Epithelial cell of esophagus (primary cell): ENCODE measurements at places on chromosomes 2 and 18.
A peak's percentile ranks its signal among the peaks of the same experiment; 100 is the strongest.

GRCh38 chr2:10557506-10558265 lies 109.6 kb upstream of the ODC1 start:
- DNase-seq, result no peak

- peak; percentile 59 for DNase-seq
These were observed 20.4 kb downstream of the GPD2 start for GRCh38 chr2:156456616-156457015.

DNA sequence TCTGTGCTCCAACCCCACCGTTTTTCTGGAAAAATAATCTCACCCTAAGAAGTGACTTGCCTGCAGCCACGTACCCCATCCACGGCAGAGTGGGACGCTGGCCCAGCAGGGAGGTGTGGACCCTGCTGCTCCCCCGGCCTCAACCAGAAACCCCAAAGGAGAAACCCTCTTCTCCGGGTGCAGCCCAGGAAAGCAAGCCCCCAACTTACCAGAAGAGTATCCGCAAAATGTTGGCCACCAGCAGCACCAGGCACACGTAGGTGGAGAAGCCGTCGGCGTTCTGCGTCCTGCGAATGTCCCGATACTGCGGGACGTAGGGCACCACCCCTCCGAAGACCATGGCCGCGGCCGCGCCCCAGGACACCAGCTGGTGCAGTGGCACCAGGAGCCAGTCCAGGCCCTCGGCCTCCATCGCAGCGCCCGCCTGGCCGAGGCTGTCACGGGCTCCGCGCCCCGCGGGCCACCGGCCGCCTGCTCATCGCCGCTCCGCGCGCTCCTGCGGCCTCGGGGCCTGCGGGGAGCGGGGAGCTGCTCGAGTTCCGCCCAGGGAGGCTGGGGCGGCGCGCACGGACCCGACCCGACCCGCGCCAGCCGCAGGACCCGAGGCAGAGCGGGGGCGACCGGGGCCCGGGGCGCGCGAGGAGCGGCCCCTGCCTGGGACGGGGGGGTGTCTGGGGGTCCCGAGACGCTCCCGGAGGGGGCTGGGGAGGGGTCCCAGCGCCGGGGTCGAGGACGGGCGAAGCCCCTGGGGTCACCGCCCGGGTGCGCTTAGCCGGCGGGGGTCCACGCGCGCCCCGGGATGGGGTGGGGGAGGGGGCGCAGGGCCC lies 725 bp downstream of the SLC66A2 start:
- DNase-seq, result peak; percentile 31

DNA sequence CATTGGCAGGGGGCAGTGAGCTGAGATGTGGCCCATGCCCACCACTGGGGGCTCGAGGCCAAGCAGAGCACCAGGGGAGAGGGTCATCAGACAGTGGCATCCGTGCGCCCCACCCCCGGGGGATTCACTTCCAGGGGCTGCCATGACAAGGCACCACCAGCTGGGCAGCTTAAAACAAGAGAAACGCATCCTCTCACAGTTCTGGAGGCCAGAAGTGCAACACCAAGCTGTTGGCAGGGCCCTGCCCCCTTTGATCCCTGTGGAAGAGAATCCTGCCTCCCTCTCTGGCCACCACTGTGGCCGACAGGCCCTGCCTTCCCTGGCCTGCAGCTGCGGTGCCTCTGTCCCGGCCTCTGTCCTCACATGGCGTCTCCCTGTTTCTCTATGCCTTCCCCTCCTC lies 187.7 kb upstream of the ID2 start:
- no peak for DNase-seq

DNA sequence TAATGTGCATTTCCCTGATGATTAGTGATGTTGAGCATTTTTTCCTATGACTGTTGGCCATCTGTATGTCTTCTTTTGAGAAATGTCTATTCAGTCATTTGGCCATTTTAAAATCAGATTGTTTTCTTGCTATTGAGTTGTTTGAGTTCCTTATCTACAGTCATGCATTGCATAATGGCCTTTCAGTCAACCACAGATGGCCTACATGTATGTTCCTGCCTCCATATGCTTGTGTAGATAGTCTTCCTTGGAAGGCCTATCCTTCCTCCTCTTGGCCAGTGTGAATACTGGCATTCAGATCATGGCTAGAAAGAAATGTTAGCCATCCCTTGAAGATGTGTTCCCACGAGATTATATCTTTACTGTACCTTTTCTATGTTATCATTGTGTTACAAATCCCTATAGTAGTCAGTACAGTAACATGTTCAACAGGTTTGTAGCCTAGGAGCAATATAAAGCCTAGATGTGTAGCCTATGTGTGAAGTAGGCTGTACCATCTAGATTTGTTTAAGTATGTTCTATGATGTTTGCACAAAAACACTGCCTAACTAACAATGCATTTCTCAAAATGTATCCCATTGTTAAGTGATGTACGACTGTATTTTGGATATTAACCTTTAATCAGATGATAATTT lies 65.6 kb upstream of the CD302 start:
- peak; percentile 11 for DNase-seq

- DNase-seq, result no peak
These were observed 73.7 kb downstream of the GREB1L start for GRCh38 chr18:21315741-21316197.

- DNase-seq, result no peak
These were observed 25.7 kb downstream of the CYP27C1 start for GRCh38 chr2:127194447-127194846.

GRCh38 chr2:190214426-190215194 lies 105.0 kb downstream of the HIBCH start:
- no peak for DNase-seq

GRCh38 chr2:112997151-112997550 lies 8.1 kb upstream of the IL36A start:
- no peak for DNase-seq

DNA sequence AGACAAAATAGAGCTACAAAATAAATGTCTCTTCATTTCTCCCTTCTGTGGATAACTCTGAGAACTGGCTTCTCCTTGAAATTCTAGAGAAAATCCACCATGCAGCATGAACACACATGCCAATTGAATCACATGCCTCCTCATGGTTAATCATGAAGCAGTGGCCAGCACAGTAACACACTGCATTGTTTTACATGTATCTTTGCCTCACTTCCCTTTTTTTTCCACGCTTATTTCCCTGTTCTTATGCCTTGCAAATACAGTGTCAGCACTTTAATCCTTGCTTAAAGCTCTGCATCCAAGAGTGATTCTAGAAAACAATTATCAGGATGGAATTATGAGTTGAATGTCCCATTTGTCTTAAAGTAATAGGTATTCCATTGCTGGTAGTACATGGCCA lies 50.3 kb upstream of the ZBTB7C start:
- no peak for DNase-seq

- DNase-seq, result peak; percentile 34
These were observed at the start of gene RNF152 for GRCh38 chr18:61892683-61893308. Gene RNF152 (minus strand): TSS chr18:61893007. CDS start chr18:61816463, 76,544 bp downstream.

DNA sequence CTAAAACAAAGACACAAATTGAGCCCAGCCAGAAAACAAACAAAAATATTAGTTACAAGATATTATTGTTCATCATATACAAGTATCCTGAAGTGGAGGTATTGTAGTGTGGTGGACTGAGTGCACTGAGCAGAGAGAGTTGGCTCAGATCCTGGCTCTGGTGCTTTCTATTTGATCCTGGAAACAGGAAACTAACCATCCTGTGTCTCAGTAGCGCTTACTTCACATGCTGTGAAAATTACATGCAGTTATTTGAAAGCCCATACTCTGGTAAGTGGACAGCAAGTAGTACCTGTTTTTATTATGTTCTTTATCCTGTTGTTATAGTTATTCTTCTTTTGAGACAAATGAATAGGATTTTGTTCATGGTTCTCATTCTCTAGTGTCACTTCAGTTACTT lies 84.3 kb upstream of the CRIM1 start:
- no peak for DNase-seq

GRCh38 chr2:126921066-126921465 lies 22.4 kb downstream of the TEX51 start:
- no peak for DNase-seq

DNA sequence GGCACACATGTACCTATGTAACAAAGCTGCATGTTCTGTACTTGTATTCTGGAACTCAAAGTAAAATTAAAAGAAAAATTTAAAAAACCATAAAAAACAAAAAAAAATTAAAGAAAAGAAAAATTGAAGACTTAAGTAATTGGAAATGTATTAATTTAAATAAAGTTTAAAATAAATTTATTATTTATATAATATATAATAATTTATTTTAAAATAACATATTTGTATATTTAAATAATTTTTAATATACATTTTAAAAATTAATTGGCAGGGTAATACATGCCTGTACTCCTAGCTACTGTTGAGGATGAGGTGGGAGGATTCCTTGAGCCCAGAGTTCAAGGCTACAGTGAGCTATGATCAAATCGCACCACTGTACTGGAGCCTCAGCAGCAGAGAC lies 1830.6 kb upstream of the CELF4 start:
- DNase-seq, result no peak

- DNase-seq, result no peak
These were observed 130.0 kb downstream of the TAF4B start for GRCh38 chr18:26356045-26356785.

DNA sequence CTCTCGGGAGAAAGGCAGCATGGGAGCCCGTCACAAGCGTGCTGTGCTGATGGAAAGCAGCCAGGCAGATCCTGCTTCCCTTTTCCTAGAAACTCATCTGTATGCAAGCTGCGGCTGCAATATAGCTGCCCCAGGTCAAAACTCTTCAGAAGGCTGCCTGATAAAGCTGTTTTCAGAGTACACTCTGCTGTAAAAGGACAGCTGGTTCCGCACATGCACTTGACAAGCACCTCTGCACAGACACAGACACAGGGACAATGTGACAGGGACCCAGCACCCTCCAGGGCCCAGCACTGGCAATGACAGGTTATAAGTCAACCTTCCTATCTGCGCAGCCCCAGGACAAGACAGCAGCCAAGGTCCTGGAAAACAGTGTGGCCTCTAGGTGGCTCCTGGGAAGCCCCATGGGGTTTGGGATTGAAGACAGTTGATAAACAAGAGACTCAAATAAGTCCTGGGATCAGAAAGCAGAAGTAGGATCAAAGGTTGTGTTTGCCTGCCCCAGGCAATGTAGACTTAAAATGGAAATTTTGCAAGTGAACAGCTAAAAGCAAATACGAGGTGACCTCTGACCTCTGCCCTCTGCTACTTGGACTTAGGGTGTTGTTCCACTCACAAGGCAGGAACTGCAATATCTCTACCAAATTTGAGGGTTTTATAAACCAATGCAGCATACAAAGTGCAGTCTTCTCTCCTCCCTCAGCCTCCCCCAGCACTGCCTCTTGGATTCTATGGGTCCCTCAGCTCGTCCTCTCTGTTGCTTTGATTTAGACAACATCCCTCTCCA lies 16.9 kb downstream of the SLC66A2 start:
- DNase-seq, result no peak

DNA sequence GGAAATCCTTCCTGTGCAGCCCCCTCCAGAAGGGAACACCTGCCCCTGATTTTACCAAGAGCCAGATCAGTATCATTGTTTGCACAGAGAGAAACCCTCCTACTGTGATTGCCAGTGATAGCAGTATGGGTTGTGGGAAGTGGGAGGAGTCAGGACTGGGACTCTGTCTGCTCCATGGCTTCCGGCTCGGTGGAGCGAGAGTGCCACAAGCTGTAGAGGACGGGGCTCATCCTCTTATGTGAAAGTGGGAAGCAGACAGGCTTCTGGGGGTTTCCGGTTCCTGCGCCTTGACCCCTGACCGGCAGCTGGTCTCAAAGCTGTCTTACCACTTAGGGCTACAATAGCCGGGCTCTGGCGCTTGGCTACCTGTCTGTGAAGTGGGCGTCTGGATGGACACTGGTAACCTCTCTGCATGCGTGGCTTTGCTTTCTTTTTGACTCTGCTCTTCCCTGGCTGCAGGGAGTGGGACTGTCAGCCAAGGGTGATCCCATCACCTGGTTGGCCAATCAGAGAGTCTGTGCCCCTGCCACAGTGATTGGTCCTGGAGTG lies 79.7 kb downstream of the BCL2L11 start:
- no peak for DNase-seq

- DNase-seq, result peak; percentile 100
These were observed 75.1 kb downstream of the SH3BP4 start for GRCh38 chr2:235026649-235027557.

- DNase-seq, result peak; percentile 71
These were observed 548 bp upstream of the FBLN7 start for GRCh38 chr2:112137516-112138158.

DNA sequence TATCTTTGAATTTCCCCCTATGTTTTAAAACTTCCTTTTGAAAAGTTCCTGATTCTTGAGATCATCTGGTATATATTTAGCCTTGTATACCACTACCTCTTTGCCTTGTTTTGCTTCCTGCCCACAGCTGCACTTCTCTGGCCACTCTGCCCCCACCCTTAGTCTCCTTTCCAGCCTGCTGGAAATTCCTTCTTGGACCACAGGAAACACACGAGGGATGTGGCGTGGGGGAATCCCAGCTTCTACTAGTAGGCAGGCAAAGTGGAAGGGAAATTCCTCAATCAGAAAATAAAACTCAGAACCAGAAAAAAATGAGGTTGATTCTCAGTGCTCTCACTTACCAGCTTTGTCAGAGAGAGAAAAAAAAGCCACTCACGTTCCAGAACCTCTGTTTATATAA lies 13.4 kb downstream of the IL18RAP start:
- DNase-seq, result no peak

DNA sequence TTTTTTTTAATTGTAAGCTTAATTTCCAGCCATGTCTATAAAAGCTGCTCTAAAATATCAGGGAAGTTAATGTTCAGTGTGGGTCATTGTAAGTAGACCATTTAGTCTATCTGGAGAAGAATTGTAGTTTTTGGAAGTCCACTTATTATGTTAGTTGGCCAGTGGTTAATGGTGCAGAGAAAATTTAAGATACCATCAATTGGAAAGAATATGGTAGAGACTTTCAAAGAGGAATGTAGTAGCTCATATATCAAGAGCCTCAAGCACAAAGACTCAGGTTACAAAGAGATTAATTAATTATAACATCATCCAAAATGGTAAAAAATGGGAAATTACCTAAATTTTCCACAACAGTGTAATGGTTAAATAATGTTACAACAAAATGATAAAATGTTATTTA lies 127.8 kb upstream of the CAVIN2 start:
- no peak for DNase-seq

DNA sequence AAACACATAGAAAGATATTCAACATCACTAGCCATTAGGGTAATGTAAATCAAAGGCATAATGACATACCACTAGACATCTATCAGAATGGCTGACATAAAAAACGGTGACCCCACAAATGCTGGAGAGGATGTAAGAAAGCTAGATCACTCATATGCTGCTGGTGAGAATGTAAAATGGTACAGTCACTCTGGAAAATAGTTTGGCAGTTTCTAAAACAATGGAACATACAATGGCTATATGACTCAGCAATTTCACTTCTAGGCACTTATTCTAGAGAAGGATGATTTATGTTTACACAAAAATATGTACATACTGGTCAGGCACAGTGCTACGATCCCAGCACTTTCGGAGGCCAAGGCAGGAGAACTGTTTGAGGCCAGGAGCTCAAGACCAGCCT lies 87.3 kb downstream of the COLEC12 start:
- no peak for DNase-seq
